ENCODE measurements at places on chromosomes 5 and 9.

- H3K4me3 ChIP-seq, result no peak overlapping the region
- H3K4me1 ChIP-seq, result no peaks in the 10 kb centered on the region
- no peaks in the 10 kb centered on the region for H3K36me3 ChIP-seq
- no peaks in the 10 kb centered on the region for H3K27me3 ChIP-seq
These were observed 1005.0 kb upstream of the CDH10 start for GRCh38 chr5:25649628-25650265.

DNA sequence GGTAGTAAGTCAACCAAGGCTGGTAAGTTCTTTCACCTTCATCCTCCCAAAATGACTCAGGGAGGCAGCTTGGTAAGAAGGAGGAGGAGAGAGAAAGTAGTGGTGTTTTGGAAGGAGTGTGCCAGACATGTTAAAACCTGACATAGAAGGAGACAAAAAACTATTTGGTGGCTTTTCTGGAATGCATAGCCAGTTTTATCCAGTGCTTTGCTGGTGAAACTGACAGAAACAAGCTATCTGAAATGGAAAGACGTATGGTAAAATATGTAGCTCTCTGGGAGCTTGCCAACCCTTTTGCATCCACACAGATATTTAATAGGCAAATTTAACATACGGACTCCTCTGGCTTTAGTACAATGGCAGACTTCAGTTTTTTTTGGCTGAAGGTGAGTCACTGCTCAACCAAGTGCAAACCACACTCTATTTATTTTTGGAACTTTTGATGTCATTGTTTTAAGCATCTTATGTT lies 45.4 kb downstream of the RAB14 start:
- H3K4me1 ChIP-seq, result peaks cover 29% of the 10 kb centered on the region
- no peak for DNase-seq
- H3K36me3 ChIP-seq, result peaks cover 69% of the 10 kb centered on the region
- H3K27me3 ChIP-seq, result no peaks in the 10 kb centered on the region
- no peak overlapping the region for H3K4me3 ChIP-seq
- H3K27ac ChIP-seq, result peak overlapping the region; percentile 92

DNA sequence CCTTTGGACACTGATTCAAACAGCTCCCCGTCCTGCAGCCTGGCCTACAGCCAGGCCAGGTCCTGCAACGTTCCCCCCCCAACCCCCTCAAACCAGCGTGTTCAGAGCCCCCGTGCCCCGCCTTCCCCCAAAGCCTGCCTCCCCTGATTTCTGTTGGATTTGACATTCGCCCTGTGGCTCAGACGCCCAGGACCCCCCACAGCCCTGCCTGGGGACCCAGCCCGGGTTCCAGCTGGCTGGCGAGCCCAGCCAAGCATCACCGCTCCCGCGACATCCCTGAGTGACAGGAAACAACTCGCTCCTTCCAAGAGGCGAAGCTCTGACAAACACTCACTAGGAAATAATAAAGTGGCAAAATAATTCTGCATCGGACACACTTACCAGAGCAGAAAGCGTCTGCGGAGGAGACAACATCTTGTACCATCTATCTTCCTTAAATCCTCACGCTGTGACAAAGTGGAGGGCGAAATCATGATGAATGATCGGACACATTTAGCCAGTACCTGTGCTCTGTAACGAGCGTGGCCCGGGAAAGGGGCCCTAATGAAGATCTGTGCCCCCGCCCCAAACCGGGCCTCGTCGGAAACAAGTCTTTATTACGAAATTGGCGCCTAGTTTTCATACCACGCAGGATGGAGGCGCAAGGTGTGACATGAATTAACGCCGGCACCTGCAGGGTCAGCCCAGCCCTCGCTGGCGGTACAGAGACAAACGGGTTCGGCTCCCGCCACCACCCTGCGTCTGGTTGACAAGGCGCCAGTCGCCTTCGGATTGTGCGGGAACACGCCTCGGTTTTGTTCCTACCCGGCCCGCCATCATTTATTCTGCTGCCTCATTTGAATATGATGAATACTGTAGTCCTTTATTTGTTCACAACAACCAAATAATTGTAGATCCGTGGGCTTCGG lies 91.0 kb upstream of the MVB12B start:
- H3K36me3 ChIP-seq, result no peaks in the 10 kb centered on the region
- H3K27me3 ChIP-seq, result peaks cover 7% of the 10 kb centered on the region
- no peaks in the 10 kb centered on the region for H3K4me1 ChIP-seq
- no peak overlapping the region for H3K27ac ChIP-seq

DNA sequence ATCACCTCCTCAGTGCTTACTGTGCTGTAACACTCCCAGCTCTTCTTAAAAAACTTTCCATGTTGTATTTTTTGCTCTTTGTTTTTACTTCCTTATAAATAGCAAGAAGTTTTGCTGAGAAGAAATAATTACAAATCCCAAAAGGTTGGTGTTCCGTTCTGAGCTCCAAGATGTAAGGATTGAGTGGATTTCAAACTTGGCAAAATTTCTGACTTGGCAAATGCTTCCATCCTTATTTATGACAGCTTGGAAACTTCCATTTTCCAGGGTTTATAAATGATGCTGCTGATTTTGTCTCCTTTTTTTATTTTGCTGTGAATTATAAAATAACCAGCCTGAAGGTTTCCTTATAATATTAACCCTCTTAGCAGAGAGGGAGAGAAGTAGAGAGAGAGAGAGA lies 151.9 kb downstream of the NTRK2 start:
- peaks cover 2% of the 10 kb centered on the region for H3K27me3 ChIP-seq
- no peaks in the 10 kb centered on the region for H3K4me1 ChIP-seq
- H3K36me3 ChIP-seq, result no peaks in the 10 kb centered on the region
- no peak overlapping the region for H3K27ac ChIP-seq

GRCh38 chr5:62692946-62693713 lies 114.5 kb downstream of the LRRC70 start:
- peak; percentile 7 for DNase-seq
- no peaks in the 10 kb centered on the region for H3K27me3 ChIP-seq
- H3K4me1 ChIP-seq, result peaks cover 11% of the 10 kb centered on the region

Data from activated CD4-positive, alpha-beta T cell treated with anti-CD3 and anti-CD28 coated beads for 36 hours (primary cell).